ENCODE measurements at places on chromosomes 1 and 21.

DNA sequence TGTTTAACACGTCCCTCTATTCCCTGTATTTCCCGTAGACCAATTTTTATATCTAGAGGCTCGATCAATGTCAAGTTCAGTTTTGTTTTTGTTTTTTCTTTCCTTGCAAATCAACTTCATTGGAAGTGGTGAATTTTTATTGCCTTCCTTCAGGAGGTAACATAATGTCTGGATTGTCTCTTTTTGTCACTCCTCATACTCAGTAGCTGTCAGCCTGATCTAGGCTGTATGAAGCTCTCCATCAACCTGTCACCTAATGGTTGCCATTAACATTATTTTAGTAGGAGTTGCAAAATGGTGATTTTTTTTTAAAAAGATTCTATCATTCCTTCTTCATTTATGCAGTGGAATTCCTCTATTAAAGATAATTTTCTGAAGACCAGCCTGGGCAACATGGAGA is 49.7 kb upstream of the KIF26B start:
- DNase-seq = no peak

DNA sequence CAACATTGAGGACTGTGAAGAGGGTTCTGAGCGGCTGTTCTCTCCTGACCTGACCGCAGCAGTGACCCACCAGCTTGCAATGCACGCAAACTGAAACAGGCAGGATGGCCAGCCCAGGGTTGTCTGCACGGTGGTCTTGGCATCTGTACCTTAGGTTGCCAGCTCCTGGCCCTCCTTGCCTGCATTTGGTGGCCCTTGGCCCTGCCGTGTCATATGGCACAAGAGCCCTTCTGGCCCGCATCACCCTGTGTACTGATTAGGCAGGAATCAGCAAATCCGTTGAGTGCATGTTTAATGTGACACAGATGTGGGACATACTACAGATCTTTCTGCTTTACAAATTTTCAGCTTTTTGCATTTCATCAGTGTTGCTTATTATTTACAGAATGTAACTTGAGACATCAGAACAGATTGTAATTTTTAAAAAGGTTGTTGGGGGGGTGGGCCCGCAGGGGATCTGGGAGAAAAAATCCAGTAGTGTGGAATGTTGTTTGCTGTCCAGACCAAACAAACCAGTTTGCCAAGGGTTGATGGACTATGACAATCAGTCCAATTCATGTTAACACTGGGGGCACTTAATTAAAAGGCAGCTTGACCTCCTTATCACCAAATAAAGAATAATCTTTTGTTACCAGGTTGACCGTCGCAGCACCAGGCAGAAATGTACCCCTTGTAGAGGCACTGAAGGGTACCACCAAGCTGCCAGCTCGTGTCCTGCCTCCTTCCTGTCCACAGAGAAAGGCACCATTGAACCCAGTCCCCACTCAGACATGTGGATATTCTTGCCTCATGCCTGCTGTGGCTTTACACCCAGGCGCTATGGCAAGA is 132.6 kb downstream of the DHRS3 start:
- peak; percentile 66 for DNase-seq

GRCh38 chr1:31576201-31576669 is at the start of gene TINAGL1:
Gene TINAGL1, plus strand, starts transcription at chr1:31576515. Its CDS starts 634 bp downstream, at chr1:31577149.
- no peak for DNase-seq

DNA sequence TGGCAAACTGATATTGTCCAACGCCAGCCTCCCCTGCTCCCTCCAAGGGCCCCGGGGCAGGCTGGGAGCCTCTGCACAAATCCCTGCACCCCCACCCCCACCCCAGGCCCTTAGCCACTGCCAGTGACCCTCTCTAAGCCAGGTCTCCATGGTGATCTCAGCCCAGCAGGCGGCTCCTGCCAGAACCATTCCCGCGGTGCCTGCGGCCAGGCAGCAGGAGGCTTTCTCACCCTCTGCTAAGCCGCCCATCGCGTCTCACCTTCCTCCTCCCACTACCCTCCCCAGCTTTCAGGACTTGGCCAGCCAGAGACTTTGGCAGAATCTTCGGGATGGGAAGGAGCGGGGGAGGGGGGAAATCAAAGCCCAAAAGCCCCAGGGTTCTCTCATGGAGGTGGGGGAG is 46.8 kb upstream of the WASF2 start:
- DNase-seq = peak; percentile 92

DNA sequence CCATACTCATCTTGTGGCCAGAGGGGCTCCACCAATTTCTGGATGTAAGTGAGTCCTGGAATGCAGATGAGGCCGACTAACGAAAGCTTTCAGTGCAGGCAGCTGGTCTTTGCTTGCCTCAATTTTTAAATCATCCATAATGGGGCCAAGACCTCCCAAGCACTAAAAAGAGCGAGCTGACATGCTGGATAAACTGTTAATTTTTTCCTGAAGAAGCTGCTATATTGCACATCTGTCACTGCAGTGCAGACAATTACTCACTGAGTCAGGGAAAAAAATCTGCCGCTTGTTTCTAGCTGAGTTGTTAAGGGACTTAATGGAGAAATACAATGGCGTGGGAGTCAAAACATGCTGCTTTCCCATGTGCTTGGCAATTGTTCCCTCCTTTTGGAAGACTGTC is 205.5 kb downstream of the GPATCH2 start:
- peak; percentile 7 for DNase-seq

DNA sequence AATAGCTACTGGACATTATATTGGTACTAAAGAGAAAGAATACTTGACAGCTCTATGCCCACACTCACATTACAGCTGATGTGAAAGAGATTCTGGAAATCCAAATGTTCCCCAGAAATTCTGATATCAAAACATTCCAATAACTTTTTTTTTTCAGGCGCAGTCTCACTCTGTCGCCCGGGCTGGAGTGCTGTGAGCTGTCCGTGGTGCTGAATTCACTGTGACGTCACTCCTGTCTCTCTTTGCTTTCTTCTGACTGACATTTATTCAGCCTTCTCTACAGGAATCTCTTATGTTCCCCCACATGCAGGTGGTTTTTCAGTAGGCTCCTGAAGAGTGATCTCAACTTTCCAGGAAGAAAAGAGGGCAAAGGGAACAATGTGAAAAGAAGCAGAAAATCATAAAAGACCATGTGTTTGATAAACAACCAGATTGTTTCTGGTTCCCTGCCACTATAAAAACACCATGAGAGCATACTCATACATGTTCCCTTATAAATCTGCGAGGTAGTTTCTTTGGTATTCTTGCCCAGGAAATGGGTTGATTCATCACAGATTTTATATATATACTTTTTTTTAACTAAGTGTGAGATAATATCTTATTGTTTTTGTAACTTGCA is 6.2 kb downstream of the S100A7A start:
- peak; percentile 73 for DNase-seq

DNA sequence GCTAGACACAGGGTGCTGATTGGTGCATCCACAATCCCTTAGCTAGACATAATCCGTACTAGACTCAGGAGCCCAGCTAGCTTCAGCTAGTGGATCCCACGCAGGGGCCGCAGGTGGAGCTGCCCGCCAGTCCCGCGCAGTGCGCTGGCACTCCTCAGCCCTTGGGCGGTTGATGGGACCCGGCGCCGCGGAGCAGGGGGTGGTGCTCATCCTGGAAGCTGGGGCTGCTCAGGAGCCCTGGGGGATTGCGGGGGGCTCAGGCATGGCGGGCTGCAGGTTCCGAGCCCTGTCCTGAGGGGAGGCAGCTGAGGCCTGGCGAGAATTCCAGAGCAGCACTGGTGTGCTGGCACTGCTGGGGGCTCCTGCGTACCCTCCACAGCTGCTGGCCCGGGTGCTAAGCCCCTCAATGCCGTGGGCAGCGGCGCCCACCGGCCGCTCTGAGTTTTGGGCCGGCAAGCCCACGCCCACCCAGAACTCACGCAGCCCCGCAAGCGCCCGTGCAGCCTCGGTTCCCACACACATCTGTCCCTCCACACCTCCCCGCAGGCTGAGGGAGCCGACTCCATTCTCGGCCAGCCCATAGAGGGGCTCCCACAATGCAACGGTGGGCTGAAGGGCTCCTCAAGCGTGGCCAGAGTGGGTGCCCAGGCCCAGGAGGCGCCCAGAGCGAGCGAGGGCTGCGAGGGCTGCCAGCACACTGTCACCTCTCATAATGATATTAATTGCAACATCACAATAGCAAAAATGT is 87.4 kb downstream of the CRB1 start:
- no peak for DNase-seq

DNA sequence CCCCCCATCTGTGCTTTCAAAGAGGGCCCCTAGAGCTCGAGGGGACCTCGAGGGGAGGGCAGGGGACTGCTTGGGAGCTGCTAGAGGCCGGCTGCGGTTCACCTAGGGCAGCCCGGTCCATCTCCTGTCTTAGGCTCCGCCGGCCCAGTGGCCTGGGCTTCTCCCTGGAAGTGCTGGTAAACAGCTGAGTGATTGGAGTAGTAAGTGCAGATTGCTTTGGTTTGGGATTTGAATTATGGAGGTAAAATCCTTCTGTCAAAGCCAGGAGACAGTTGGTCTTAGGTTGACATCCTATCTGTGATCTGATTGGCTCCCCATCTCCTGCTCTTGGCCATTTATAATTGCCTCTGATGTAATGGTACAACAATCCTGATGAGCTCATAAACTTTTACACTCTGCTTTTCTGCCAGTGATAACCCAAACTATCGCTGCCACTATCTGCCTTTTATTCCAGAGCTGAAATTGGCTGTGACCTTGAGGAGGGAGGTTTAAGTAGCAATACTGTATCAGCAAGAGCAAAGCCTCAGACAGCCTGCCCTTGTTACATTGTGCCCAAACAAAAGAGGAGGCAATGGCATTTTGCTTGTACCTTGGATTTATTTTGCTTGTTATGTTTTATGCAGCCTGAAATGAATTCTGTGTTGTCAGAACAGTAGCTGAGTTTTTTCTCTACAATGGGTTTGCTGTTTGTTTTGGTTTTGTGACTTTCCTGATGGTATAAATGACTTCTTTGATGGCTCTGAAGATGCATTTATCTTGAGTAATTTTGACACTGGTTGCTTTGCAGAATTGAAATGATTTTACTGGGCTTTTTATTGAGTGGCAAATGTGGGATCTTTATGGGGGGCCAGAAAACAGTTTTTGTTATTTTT is 2.4 kb downstream of the ARID1A start:
- DNase-seq = peak; percentile 99

- no peak for DNase-seq
These were observed 134.6 kb upstream of the LRRC7 start for GRCh38 chr1:69433073-69433472.

DNA sequence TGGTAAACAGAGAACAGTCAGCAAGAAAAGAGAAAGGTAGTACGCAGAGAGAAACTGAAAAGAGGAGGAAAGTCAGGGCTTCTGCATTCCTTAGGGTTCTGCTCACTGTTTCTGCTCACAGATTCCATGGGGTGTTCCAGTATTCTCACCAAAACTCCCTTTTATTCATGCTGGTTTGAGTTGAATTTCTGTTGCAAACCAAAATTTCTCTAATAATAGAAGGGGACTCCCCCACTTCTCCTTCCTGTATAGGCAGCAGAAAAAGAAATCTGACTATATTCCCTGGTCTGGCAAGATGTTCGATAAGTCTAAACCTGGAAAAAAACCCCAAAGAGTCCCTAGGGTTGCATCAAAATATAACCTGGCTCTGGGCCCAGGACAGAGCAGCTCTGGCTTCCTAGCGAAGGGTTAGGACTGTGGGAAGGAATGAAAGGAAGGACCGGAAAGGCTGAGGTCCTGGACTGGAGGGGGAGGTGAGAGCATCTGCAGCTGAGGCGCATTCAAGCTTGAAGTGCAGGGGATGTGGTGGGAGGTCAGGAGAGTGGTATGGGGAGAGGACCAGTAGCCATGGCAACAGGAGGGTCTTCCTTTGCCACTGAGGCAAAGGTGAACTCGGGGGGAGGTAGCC is 18.8 kb upstream of the RGS16 start:
- DNase-seq = no peak

DNA sequence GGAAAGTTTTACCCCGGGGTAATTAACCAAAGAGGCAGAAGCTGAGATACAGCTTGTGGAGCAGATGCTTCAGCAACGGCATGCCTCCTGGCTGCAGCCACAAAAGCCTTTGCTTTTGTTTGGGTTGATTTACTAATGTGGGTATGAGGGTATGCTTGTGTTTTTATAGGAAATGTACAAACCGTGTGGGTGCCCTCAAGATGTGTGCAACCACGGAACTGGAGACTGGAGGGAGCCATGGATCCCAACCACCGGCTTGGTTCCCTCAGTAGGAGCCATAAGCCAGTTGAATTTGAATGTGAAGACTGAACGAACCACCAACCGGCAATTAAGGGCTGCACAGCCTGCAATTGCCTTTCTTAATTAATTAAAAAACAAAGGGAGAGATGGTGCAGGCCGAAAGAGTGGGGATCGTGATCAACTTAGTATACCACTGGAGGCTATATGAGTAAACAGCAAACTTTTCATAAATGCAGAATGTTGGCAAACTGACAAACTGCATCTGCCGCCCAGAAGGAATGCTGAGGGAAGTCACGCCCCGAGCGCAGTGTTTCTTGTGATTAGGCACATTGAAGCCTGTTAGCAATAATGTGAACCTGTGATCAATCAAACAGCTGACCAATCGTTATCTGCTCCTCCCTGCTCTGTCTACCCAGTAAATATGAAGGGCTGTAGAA is 104.1 kb downstream of the DISP1 start:
- DNase-seq = peak; percentile 27

- no peak for DNase-seq
These were observed 675.1 kb upstream of the CXADR start for GRCh38 chr21:16837721-16838120.

GRCh38 chr1:30242722-30243457 is 480.5 kb downstream of the MATN1 start:
- DNase-seq = no peak

DNA sequence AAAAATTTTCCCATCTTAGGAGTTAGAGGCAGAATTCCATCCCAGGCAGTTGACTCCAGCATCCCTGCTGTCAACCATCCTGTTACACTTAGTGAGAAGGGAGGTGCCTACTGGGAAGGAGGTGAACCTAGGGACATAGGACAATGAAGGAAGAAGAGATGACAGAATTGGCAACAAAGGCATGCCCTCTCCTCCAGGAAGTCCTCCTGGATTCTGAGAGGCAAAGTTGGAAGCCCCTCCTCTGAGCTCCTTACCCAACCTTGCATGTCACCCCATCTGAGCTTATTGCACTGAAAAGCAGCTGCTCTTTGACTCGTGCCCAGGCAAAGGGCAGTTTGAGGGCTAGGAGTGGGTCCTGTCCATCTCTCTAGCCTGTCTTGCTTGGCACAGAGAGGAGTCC is 66.9 kb downstream of the PAX7 start:
- no peak for DNase-seq

GRCh38 chr1:113147073-113147625 is 74.2 kb downstream of the LRIG2 start:
- no peak for DNase-seq

Measured in EH (cell line).